T follicular helper cell (primary cell): ENCODE measurements at places on chromosomes 13 and 19.

GRCh38 chr19:2041683-2042484 is 9.2 kb downstream of the MKNK2 start:
- DNase-seq, result peak; percentile 100

- DNase-seq, result no peak
Observed at GRCh38 chr13:38444904-38445303, 95.3 kb downstream of the UFM1 start.

DNA sequence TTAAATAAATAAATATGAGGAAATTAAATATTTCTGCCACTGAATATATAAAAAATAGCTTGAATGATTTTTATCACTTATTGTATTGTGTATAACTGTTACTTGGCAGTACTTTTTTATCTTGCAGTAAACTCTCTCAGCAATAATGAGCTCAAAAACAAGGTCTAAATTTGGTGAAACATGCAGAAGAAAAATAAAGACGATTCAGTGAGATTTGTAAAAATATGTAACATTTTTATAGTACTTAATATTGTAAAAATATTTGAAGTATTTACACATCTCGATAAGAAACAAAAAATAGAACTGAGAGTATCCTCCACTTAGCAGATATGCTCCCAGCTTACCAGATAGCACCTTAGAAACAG is 120.6 kb upstream of the MLNR start:
- DNase-seq, result no peak

DNA sequence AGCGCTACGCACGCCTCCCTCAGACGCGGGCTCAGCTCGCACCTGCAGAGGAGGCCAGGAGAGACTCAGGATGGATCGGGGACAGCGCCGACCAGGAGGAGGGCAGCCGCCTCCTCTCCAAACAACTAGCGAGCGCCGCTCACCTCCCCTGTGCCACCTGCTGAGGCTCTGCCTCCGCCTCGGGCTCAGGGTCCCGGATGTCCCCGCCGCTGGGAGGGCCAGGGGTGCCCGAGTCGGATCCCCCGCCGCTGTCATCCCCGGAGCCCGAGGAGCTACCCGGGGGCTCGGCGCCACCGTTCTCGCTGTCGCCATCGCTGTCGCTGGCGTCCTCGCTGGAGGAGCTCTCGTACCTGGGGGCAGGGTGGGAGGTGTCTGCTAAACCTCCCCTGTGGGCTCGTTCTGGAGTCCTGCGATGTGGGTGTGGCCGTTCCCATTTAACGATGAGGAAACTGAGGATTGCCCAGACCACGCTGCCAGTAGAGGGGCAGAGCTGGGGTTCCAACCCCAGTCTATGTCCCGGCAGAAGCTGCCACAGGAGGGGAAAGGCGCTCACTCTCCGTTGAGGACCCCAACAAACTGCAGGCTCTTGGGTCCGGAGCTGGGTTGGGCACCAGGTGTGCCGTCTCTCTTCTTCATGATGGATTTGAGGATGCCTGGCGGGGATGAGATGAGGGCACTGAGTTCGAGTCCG is 9.2 kb downstream of the KANK3 start:
- no peak for DNase-seq

DNA sequence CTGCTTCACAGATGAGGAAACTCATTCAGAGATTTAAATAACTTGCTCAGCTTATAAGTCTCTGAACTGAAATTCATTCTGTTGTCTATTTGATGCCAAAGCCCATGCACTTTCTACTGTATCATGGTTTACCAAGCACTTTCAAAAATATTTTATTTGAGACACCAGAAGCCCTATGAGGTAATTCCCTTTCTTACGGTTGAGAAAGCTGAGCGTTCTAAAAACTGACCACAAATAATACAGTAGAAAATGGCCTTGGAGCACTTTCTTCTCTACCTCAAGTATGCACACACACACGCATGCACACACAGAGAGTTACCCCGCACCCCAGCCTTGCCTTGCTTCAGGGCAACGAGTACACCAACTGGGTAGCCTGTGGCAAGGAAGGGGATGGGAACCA is 228.5 kb downstream of the RFC3 start:
- no peak for DNase-seq

DNA sequence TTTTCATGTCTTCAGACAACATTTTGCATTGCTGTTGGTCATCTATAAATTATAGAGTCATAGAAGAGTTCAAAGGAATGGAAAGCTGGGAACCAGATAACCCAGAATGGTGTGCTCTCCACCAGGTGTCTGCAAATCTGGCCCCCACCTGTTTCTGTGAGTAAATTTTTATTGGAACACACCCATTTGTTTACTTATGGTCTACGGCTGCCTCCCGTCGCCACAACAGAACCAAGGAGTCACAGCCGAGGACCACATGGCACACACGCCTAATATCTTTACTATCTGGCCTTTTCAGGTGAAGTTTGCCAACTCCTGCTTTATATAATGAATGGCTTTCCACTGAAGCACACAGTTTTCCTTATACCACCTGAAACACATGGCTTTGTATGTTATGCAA is 58.2 kb downstream of the EFNB2 start:
- no peak for DNase-seq

GRCh38 chr19:41500443-41500842 is 57.5 kb downstream of the ERICH4 start:
- DNase-seq, result no peak

- peak; percentile 69 for DNase-seq
Observed at GRCh38 chr19:45444318-45445041, 20.8 kb upstream of the ERCC1 start.

DNA sequence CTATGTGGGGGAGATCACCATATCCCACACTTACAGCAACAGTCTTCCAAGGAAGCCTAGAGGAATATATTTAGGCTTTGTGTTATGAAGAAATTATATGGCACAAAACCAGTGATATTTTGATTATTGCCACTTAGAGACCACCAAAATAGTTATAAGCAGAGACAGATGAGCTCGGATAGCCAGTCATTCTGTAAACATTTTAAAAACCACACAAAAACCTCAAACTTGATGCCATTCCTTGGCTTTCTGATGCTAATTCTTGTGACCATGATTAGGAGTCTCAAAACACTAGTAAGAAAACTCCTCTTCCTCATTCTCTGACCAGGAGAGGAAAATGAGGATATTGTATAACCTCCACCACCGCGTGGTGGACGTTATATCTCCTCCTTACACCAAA is 496.4 kb downstream of the FOXO1 start:
- DNase-seq, result no peak

DNA sequence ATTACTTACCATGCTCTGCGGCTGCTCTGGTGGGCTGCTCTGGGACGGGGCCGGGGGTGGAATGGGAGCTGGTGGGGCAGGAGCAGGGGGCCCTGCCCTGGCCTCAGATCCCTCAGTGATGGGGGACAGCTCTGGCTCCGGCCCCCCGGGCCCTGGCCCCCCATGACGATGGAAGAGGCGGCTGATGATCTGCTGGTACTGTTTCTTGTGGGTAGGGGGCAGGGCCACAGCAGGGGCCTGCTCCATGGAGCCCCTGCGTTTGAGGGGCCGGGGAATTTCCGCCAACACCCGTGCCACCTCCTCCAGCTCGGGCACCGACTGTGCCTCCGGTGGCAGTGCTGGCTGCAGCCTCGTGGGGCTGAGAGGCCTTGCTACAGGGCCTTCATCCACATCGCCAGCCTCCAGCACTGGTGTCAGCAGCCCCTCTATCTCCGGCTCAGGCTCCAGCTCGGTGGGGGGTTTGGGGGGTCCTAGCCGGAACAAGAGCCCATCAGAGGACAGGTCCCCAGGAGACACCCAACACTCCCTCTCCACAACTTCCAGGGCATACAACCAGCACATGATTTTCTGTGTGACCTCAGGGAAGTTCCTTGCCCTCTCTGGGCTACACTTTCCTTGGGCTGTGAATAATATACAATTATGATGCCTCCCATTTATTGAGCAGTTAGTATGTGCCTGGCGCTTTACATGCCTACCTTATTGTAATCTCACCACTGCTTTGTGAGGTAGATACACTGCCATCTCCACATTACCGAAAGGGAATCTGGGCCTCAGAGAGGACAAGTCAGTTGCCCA is 12.8 kb downstream of the PPP1R13L start:
- DNase-seq, result no peak

DNA sequence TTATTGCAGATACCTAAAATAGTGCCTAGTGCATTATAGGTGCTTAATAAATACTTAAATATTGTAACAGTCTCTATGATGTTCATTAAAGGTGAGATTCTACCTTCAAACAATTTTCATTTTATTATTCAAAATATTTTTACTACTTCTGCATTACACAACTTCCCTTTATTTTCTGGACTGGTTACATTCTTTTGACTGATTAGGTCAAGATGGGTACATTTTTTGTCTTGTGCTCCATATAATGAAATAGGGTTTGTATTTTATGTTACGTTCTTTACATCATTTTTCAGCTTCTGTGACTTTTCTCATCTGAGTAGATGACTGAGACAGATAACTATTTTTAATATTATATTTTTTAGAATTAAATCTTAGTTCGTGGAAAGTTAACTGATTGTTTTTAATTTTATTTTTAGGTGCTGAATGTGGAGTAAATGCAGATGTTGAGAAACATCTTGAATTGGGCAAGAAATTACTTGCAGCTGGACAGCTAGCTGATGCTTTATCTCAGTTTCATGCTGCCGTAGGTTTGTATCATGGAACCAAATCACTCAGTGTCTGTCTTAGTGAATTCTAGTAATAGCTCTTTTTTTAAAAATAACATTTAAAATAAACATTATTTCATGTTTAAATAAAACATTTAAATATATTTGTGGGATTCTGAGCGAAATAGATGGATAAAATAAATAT is 32.0 kb downstream of the DNAJC3 start:
- no peak for DNase-seq

DNA sequence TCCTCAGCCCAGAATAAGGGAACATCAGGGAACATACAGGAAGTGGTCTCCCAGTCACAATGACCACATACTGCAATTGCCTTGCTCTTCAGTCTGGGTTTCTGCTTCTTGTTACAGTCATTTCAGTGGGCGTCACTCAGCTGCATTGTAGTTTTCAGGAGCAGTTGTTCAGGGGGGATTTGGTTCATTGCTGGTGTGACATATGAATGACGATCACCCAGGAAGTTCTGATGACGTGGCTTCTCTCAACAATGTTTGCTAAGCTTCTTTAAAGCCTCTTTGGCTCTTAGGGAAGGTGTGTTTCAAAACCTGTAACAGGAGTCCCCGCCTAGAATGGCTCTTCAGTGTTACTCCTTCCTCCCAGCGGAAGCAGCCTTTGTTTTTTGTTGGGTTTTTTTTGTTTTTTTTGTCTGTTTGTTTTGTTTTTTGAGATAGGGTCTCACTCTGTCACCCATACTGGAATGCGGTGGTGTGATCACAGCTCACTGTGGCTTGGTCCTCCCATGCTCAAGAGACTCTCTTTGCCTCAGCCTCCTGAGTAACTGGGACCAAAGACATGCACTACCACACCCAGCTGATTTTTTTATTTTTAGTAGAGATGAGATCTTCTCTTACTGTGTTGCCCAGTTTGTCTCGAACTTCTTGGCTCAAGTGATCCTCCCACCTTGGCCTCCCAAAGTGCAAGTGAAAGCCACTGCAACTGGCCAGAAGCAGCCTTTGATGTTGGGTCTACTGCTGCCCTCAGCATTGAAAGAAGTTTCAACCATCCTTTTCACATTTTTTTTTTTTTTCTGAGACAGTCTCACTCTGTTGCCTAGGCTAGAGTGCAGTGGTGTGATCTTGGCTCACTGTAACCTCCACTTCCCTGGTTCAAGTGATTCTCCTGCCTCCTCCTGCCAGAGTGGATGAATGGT is 1.4 kb upstream of the SCEL start:
- no peak for DNase-seq

- no peak for DNase-seq
Observed at GRCh38 chr19:30340771-30341561, 31.2 kb upstream of the ZNF536 start.

- DNase-seq, result no peak
Observed at GRCh38 chr13:44763615-44764301, 187.6 kb upstream of the TSC22D1 start.

DNA sequence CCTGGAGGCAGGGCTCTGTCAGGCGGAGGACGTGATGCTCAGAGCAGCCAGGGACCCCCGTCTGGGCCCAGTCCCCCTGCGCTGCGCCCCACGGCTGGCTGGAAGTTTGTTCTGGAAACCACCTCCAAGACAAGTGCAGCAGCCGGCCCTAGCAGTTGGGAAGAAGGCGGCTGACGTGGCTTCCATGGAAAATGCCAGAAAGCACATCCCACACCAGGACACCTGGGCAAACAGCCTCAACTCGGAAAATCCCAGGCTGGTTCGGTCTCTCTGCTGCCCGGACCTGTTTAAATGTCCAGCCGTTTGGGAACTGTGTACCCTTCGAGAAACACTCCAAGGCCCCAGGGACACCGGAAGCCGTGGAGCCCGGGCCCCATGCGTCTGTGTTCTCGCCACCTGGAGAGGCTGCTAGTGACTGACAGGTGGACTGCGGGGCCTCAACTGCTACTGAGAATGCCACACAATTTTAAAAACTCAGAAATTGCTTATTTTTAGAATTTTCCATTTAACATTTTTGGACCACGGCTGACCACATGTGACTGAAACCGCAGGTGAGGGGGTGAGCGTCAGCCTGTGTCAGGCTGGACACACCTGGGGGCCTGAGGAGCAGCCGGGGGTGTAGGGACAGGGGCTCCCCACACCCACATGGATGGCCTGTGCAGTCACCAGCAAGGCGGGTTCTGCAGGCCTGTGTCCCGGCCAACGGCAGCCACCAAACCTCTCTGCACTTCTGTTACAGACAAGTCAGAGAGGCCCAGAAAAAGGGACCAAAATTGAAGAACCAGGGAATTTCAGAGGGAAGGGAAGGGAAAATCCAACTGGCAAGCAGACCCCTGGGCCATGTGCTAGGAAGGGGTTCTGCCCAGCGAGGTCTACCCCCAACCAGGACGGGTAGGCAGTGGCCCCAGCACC is 31.7 kb downstream of the RASA3 start:
- DNase-seq, result no peak

DNA sequence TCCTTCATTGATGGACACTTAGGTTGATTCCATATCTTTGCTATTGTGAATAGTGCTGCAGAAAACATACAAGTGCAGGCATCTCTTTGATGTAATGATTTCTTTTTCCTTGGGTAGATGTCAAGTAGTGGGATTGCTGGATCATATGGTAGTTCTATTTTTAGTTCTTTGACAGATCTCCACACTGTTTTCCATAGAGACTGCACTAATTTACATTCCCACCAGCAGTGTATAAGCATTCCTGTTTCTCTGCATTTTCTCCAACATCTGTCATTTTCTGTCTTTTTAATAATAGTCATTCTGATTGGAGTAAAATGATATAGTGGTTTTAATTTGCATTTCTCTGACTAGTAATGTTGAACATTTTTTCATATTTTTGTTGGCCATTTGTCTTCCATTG is 116.7 kb downstream of the LMO7 start:
- no peak for DNase-seq
